ENCODE measurements at places on chromosomes 5 and 9. TPM values are rescaled to one million over a fixed set of nuclear protein-coding genes. Genes with fewer than 3 reads are reported as not detected.

The OR1L6 gene
- total RNA-seq, result not detected

- no peak for DNase-seq
- peaks cover 10% of the 10 kb centered on the region for H3K4me1 ChIP-seq
Observed at GRCh38 chr5:80704221-80704620, 49.4 kb upstream of the DHFR start.

DNA sequence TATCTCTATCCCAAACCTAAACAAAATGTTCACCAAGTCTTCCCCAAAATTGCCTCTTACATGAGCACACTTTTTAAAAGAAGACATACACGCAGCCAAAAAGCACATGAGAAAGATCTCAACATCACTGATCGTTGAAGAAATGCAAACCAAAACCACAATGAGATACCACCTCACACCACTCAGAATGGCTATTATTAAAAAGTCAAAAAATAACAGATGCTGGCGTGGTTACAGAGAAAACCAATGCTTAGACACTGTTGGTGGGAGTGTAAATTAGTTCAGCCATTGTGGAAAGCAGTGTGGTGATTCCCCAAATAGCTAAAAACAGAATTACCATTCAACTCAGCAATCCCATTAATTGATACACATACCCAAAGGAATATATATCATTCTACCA, 83.8 kb downstream of the SEMA5A start:
- H3K27me3 ChIP-seq, result no peaks in the 10 kb centered on the region
- no peak for DNase-seq
- peaks cover 9% of the 10 kb centered on the region for H3K4me1 ChIP-seq
- no peak overlapping the region for H3K27ac ChIP-seq
- no peaks in the 10 kb centered on the region for H3K36me3 ChIP-seq

The PLGRKT gene
- total RNA-seq, result 12.9 TPM

GRCh38 chr9:5835808-5836207, 2.9 kb upstream of the ERMP1 start:
- no peak for DNase-seq
- no peaks in the 10 kb centered on the region for H3K36me3 ChIP-seq
- peaks cover 19% of the 10 kb centered on the region for H3K4me1 ChIP-seq
- no peak overlapping the region for H3K4me3 ChIP-seq

- H3K4me1 ChIP-seq, result peaks cover 22% of the 10 kb centered on the region
- DNase-seq, result peak; percentile 31
- H3K4me3 ChIP-seq, result no peak overlapping the region
- H3K36me3 ChIP-seq, result no peaks in the 10 kb centered on the region
Observed at GRCh38 chr5:143882520-143882919, 70.6 kb downstream of the HMHB1 start.

The MSX2 gene
- total RNA-seq, result 2.4 TPM

The ADGRD2 gene
- not detected for total RNA-seq

DNA sequence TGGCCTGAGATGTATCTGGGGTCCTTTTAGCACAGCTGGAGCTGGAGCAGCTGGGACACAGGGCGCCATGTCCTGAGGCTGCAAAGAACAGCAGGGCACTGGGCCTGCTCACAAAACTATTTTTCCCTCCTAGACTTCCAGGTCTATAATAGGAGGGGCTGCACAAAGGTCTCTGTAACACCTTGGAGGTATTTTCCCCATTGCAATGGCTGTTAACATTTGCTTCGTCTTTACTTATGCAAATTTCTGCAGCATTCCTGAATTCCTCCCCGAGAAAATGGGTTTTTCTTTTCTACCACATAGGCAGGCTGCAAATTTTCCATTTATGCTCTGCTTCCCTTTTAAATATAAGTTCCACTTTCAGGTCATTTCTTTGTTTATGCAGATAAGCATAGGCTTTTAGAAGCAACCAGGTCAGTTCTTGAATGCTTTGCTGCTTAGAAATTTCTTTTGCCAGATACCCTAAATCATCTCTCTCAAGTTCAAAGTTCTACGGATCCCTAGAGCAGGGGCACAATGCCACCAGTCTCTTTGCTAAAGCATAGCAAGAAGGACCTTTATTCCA, 130.8 kb downstream of the PCSK1 start:
- H3K27ac ChIP-seq, result no peak overlapping the region
- no peaks in the 10 kb centered on the region for H3K36me3 ChIP-seq
- peaks cover 15% of the 10 kb centered on the region for H3K4me1 ChIP-seq
- H3K4me3 ChIP-seq, result no peak overlapping the region
- no peak for DNase-seq

The ADAMTS2 gene
- 132 TPM for total RNA-seq

The CCNI2 gene
- not detected for total RNA-seq

- no peaks in the 10 kb centered on the region for H3K4me1 ChIP-seq
- no peak overlapping the region for H3K27ac ChIP-seq
- no peaks in the 10 kb centered on the region for H3K36me3 ChIP-seq
- no peak overlapping the region for H3K4me3 ChIP-seq
Observed at GRCh38 chr5:135608361-135608760, 29.6 kb upstream of the CXCL14 start.

The ADRA1B gene
- total RNA-seq, result 0.32 TPM

DNA sequence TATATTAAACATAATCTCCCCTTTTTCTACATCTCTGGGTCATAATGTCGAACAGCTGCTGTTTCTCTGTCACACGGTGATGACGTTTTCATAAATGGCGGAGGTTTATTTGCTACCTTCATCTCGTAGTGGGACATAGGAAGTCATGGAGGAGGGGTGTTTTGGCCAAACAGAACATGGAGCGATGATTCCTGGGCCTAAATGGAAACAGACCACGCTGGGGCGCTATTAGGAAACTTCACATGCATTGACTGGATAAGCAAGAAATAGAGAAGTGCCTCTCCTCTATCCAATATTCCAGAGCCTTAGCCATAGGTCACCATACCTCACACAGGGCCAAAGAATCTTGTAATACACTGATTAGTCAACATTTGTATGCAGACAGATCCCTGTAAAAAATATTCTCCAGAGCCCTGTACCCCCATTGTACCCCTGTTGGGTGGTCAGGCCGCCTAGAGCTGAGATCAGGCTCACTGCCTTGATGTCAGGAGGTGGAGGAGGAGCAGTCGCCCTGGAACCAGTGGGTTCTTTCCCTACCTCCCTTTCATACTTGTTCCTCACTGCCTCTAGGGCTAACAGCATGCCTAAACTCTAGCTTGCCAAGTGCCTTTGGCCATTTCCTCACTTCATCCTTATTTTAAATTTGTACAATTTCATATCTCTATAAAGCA, 77.8 kb upstream of the SPIN1 start:
- no peak overlapping the region for H3K27ac ChIP-seq
- H3K36me3 ChIP-seq, result no peaks in the 10 kb centered on the region
- peaks cover 9% of the 10 kb centered on the region for H3K27me3 ChIP-seq
- no peak overlapping the region for H3K4me3 ChIP-seq
- no peak for DNase-seq
- H3K4me1 ChIP-seq, result no peaks in the 10 kb centered on the region

- H3K36me3 ChIP-seq, result no peaks in the 10 kb centered on the region
- no peaks in the 10 kb centered on the region for H3K27me3 ChIP-seq
- H3K27ac ChIP-seq, result no peak overlapping the region
- H3K4me1 ChIP-seq, result 0 out of 2 replicates have a peak, but pooled peaks cover 6% of the 10 kb centered on the region
- peak; percentile 22 for DNase-seq
- H3K4me3 ChIP-seq, result no peak overlapping the region
Observed at GRCh38 chr5:154205441-154206117, 15.0 kb downstream of the GALNT10 start.

The PCDHGC4 gene
- 0.54 TPM for total RNA-seq
